Myocyte (in vitro differentiated cells): ENCODE measurements at places on chromosomes 2 and 18.
A peak's percentile ranks its signal among the peaks of the same experiment; 100 is the strongest.

DNA sequence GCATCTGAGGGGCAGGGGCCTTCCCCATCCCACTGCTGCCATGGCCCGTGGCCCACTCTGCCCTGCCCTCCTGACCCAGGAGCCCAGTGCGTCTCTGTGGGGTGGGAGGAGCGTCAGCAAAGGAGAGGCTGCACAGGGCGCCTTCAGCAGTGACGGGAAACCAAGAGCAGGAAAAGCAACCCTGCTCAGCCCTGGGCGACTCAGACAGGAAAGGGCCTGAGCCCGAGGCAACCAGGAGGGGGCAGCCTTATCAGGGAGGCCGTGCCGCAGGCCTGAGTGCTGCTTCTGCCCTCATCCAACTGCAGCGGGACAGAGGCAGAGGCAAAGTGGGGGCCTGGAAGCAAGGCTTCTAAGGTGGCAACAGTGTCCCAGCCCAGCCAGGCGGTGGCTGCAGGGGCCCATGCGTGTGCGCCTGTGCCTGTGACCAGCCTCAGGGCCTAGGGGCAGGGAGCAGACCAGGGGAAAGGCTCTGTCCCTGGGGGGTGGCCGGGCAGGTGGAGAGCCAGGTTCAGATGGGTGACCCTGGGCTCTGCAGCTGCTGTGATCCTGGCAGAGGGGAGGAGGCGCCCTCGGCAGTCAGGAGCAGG, 23.3 kb upstream of the ALPI start:
- no peak for DNase-seq

- DNase-seq: no peak
These were observed 16.4 kb upstream of the CD8A start for GRCh38 chr2:86807133-86807467.

DNA sequence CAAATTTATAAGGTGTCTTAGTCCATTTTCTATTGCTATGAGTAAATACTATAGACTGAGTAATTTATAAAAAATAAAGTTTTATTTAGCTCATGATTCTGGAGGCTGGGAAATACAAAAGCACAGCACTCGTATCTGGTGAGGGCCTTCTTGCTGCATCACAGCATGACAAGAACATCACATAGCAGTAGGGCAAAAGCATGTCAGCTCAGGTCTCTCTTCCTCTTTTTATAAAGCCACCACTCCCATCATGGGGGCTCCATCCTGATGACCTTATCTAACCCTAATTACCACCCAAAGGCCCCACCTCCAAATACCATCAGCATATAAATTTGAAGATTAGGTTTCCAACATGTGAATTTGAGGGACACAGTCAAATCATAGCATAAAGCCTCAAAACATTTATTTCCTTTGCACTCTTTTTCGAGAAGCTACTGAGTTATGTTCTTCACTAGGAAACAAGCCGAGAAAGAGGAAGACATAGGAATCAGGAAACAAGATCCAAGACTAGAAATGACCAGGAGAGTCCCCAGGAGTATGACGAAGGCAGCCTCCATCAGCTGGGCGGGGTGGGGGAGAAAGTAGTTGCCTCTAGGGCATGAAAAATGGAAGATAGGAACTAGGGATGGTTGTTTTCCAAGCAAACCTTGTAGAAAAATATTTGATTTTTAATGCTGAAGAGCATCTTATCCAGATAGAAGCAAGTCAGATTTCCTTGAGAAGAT, 24.1 kb upstream of the NABP1 start:
- DNase-seq: no peak

DNA sequence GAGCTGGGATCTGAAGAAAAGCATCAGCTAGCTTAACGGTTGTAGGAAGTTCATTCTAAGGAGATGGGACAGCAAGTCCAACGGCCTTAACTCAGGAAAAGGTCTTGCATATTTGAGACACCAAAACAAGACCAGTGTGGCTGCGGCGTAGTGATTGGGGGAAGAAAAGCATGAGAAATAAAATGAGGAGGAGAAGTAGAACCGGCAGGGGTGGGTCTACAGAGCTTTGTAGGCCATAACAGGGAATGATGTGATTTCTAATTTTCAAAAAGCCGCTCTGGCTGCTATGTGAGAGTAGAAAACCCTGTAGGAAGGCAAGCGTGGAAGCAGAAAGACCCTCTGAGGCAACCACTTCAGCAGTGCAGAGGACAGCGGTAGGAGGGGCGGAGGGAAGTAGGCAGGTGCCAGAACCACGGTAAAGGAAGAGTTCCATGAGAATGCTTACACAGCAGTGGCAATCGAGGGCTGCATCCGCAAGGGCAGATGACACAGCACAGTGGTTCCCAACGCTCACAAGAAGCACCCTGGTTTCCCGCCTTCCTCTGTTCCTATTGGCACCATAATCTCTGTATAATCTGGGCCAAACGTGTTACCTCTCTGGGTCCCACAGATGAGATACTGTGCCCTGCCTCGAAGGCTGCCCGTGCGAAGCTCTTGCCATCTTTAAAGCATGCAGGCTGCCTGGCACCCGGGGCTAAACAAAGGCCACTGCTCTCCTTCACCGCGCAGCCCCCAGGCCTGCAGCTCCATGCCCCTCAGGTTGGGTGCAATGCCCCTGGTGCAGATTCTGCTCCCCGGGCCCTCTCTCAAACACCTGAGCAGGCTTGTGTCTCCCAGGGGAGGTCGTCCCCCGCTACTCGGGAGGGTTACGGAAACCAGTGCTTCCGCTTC, 795 bp downstream of the ANKRD39 start:
- no peak for DNase-seq

GRCh38 chr18:3044931-3045698, 32.2 kb upstream of the LPIN2 start:
- no peak for DNase-seq

DNA sequence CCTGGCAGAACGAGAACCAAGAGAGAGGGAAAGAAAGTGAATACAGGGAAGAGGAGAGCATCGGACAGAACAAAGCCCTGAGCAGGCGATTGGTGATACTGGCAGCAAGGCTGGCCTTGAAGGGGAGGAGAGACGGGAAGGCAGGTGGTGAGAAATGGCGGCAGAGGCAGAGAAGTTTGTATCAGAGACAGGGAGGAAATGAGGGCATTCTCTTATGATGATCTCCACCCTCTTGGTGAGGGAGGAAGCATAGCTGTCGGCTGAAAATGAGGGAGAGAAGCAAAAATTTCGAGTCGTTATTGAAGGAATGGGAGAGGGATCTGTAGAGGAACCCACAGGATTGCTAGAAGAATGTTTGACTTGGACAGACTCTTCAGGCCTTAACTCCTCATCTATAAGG, 80.6 kb downstream of the CLIP4 start:
- no peak for DNase-seq

DNA sequence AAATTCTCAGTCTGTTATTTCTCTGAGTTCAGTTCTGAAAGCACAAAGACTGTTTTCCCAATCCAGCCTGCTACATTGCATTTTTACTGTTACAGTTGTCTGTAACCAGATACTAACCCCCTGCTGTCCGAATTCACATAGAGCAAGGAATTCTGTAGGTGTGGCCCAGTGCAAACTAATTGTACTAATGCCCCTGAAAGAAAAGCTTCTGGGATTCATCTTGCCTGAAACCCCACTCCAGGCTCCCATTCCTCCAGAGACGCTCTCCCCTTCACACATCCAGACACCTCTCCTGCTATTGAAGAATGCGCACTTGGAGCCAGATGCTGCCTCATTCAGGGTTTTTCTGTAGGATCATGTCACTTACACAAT, 127.0 kb downstream of the TTC32 start:
- DNase-seq: no peak

DNA sequence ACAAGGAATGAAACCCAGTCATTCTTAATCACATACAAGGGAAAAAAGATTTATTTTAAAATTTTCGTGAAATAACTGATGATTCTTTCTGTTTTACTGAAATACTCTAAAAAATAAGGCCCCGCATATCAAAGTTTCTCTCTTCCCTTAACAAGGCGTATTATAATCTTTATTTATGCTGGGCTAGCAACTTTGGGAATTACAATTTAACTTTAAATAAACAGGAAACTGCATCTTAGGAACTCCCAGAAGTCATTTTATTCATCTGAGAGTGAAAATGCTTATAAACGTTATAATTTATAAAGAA, 166.7 kb downstream of the TCF4 start:
- DNase-seq: peak; percentile 16

DNA sequence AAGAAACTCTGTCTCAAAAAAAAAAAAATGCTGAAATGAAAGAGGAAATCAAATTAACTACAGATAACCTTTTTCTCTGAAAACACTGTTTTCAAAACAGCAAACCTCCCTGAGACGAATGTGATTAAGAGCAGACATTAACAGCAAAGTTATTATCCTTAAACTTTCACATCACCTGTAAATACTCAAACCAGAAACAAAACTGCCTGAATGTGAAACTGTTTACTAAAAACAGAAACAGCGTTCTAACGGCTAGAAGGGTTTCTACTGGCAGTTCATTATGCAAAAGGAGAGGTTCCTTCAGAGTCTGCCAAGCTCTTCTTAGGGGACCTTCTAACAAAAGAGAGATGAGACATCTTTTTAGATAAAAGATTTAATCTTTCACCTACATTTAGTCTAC, 45.9 kb downstream of the PNO1 start:
- DNase-seq: no peak

DNA sequence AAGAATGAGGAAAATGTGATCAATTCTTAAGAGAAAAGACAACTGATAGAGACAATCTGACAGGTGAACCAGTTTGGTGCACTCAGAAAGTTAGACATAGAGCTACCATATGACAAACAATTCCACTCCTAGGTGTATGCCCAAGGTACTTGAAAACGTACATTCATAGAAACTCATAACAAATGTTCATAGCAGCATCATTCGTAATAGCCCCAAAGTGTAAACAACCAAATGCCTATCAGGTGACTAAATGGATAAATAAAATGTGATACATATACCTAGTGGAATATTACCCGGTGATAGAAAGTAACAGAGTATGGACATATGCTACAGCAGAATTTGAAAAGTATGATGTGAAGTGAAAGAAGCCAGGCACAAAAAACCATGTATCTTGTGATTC, 149.3 kb upstream of the TRIB2 start:
- DNase-seq: no peak

GRCh38 chr2:158533009-158533408, 76.3 kb downstream of the PKP4 start:
- DNase-seq: no peak

DNA sequence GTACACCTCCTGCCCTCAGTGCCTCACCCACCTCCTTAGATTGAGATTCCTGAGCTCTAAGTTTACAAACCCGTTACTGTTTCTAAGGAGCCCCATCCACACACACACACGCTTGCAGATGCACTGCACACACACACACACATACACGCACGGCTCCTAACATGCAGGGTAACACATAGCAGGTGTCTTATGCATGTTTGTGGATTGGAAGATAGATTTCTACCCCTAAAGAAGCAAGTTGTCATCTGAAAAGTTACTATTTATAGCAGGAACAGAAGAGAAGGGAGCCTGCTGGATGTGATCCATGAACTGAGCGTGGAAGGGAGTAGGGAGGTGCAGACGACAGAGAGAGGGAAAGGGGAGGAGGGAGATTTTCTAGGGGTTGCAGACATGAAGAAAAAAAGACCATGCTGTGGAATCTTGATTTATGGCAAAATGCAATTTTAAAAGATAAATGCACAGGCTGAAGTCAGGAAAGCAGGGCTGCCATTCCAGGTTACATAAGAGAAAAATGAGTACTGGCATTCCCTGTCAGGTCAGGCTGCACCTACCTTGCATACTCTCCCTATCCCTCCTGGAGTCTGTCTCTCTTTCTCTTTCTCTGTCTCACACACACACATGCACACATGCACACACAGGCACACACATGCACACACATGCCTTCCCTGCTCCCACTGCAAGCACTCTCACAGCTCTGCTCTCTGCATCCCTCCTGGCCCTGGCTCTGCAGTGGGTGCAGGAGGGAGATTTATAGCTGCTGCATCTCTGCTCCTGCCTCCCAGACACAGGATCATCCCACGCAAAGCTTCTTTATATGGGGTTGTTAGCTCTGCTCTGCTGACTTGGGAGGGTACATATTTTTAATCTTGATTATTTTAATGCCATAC, 192.6 kb upstream of the MYT1L start:
- DNase-seq: no peak
